ENCODE measurements at places on chromosomes 5 and 9.

DNA sequence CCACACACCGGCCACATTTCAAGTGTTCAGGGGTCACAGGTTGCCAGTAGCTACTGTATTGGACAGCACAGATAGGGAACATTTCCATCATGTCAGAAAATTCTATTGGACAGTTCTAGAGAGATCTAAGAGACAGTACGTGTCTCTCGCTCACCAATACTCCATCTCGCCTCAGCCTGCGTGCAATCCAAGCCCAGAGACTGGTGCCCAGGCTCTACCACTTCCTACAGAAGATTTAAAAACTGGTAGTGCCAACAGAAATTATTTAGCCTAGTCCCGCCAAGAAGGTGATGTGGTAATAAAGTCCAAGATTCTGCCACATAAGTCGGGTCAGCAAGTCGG, 390 bp upstream of the SNX2 start:
- DNase-seq, result no peak

DNA sequence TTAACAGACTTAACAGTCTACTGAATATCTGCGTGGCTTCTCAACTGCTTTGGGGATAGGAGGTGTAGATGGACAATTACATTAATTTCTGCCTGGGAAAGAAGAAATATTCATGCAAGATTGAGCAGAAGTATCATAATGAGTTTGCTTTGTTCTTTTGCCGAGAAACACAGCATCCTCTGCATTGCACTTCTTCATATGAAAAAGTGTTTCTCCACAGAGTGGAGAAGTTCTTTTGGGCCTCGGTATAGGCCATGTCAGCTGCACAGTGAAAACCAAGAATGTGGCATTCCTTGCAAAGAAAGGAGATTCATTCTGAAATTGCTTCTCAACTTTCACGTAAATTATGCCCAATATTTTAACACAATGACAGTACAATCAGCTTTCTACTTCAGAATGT, 17.6 kb upstream of the SNX2 start:
- no peak for DNase-seq

- DNase-seq, result no peak
Measured at GRCh38 chr5:116838011-116838536, 263.5 kb upstream of the SEMA6A start.

- DNase-seq, result peak; percentile 61
Measured at GRCh38 chr9:128282500-128282899, 6.4 kb downstream of the SWI5 start.

DNA sequence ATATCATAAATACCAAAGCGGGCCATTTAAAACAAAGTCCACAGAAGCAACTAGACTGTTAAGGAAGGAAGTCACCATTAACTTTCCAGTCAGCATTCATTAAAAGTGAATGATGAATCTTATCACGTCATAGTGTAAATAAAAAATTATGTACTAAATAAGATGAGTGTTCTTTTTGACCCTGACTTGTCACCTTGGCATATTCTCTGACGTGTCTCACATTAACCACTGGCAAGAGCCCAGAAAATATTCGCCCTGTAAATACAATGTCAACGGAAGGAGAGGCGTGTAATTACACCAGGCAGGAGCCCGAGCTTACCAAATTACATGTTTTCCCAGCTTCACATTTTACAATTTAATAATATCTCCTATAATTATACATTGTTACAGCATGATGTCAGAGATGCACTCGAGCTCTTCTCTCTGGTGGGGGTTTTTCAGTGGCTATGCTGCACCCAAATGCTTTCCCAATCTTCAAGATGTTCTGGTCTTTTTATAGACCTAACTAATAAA, 29.3 kb upstream of the UBE2QL1 start:
- DNase-seq, result peak; percentile 37

DNA sequence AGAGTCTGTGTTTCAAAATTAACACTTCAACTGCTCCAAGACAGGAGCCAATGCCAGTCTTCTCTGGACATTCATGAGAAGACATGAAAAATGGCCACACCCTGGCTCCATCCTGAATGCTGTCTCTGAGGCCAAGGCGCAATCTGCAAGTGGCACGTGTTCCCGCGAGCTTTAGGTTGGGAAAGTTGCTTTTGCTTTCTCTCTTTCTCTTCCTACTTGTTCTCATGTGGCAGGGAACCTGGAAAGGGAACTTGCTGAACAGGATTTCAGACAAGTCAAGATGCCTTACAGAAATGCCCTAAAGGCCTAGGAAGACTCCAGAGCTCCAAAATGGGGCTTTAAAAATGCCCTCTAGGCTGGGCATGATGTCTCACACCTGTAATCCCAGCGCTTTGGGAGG, 91.9 kb upstream of the OTULINL start:
- DNase-seq, result no peak
